ENCODE measurements at places on chromosomes 3 and 15. TPM values are rescaled to one million over a fixed set of nuclear protein-coding genes. Genes with fewer than 3 reads are reported as not detected.

GRCh38 chr3:18440066-18440722, 15.1 kb upstream of the SATB1 start:
- DNase-seq, result no peak

DNA sequence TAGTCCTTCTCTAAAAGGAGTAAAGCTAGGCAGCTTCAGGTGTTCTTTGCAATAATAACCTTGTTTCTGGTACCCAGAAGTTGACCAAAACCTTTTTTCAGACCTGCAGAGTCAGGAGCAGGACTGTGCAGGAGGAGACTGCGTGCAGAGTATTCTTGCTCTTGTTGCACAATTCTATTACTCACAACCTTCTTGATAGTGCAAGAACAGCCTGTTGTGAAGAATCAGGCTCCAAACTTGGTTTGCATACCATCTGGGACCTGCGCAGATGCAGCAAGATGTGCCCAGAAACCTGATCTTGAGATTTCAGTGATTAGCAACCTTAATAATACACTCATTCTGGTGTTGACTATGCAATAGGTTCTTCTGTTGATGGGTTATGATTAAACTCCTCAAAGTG, 111.9 kb downstream of the ATG7 start:
- DNase-seq, result peak; percentile 34

GRCh38 chr15:56774356-56774755, 41.0 kb upstream of the ZNF280D start:
- DNase-seq, result no peak

Gene ACTC1
- not detected for total RNA-seq
